ENCODE measurements at places on chromosomes 1 and 21.
A peak's percentile ranks its signal among the peaks of the same experiment; 100 is the strongest.

- no peak for DNase-seq
Observed at GRCh38 chr1:209190591-209191261, 392.8 kb upstream of the CAMK1G start.

GRCh38 chr1:36772647-36773495, 261.4 kb downstream of the GRIK3 start:
- no peak for DNase-seq

DNA sequence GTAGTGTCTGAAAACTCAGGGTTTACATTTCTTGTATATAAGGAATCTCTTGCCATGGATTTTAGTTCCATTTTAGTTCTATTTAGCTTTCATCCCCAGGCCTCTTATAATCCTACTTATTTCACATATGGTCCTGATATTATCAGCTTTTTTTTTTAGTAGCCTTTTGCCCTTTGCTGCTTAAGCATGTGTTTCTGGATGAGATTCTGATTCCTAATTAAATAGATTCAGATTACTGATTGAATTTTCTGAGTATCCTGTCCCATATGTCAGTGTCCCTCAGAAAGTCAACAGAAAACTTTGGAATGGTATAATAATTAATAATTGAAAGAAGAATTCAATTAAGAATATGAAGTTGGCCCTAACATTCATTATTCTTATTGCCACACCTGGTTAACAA, 134.7 kb upstream of the HOOK1 start:
- DNase-seq, result no peak

- DNase-seq, result no peak
Observed at GRCh38 chr1:39420493-39420892, 70.9 kb upstream of the BMP8A start.

DNA sequence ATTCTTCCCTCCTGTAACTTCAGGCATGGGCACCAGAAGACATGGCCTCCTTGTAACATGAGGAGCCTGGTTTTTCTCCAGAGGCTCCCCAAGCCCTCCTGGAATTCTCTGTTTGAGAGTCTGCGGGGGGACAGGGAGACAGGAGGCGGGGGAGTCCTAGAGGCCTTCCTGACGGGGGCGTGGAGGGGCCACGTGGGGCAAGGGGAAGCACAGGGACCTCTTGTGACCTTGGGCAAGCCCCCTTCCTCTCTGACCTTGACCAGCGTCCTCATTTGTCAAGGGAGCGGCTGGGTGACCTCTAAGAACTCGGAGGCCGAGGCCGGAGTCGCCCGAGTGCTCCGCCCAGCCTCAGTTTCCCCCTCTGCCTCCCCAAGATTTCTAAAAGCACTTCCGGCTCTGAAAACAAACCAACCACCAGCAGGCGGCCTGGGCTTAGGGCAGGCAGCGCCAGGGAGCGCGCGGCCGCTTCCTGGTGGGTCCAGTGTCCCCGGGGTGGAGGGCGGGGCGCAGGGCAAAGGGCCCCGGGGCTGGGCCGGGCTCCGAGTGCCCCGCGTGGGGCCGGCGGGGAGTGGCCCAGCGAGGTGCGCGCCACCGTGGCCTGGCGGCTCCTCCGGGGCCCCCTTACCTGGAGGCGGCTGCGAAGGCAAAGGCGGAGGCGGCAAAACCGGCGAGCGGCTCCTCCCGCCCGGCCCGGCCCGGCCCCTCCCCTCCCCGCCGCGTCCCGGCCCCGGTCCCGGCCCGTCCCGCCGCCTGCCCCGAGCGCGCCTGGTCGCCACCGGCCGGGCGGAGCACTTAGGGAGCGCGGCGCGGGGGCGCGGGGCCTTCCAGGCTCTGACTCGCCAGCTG, at the start of gene TMCO4:
TSS of gene TMCO4 (minus strand) at position 687 of the 846 bp plus-strand sequence. CDS start 19,158 bp downstream, outside the sequence.
- peak; percentile 49 for DNase-seq

DNA sequence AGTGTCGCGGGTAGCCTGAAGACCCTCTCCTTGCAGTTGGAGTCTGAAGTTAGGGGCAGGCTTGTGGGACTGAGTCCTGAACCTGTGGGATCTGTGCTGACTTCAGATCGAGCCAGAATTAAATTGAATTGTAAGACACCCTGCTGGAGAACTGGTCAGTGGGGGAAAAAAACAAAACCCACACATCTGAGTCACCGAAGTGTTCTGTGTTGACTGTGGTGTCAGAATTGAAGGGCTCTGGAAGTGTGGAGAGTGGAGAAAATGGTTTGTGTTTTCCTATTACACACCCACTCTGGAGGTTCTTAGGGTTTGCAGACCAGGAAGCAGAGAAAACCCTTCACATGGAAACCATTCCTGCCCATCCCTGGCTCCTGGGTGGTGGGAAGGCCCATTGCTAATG, 209.5 kb upstream of the GALNT2 start:
- no peak for DNase-seq

DNA sequence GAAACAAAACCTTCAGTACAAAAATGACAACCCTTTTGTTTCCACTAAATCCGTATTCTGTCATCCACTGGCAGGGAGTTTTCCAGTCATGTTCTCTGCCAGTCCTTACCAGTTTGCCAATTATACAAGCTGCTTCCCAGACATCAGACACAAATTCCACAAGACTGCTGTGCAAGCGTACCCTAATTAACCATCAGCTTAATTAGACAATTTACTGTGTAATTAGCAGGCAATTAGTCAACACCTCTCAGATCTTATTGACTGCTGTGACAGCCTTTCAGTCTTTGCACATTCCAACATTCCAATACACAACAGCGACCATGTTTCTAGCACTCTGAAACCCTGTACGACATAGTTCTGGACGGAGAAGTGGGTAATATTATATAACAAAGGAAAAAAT, 420.1 kb downstream of the DPYD start:
- DNase-seq, result no peak

DNA sequence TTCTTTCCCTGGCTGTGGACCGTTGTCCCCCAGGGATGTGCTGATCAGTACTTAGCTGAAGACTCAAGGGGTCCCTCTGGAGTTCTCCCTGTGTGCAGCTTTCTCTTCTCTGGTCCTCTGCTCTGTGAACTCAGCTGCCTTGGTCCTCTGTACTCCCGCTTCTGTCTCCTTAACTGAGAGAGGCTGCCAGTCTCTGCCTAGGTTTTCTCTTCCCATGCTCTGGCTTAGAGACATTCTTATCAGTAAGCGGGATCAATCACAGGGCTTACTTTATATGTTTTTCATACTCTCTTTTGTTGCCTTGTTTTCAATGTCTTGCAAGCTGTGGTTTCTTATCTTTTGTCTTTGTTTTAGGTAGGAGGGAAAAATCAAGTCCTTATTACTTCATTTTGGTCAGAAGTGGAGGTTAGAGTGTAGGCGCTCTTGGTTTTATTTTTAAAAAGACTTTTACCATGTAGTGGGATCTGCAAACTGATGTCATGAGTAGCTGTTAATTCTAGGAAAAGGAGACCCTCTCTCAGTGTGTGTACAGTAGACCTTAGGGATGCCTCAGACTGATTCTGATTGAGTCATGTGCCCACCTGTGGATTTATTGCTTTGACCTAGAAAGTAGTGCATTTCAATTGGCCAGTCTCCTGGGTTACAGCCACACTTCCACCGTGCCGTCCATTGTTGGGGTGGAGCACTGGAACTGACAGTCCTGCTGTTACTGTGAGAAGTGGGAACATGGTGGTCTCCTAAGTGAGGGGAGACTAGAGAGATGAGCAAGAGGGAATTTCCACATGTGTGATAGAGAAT, 46.6 kb downstream of the TTC3 start:
- no peak for DNase-seq

GRCh38 chr1:114218361-114219171, 64.9 kb upstream of the SYT6 start:
- no peak for DNase-seq

DNA sequence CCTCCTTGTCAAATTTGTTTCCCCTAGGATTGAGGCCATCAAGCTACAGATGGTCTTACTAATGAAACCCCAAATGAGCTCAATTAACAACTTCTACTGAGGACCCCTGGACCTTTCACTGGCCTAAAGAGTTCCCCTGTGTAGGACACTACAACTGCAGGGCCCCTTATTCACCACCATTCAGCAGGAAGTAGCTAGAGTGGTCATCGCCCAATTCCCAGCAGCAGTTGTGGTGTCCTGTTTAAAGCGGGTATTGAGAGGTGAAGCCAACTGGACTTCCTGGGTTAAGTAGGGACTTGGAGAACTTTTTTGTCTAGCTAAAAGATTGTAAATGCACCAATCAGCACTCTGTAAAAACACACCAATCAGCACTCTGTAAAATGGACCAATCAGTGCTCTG, 1466.9 kb downstream of the KCNT2 start:
- DNase-seq, result no peak

DNA sequence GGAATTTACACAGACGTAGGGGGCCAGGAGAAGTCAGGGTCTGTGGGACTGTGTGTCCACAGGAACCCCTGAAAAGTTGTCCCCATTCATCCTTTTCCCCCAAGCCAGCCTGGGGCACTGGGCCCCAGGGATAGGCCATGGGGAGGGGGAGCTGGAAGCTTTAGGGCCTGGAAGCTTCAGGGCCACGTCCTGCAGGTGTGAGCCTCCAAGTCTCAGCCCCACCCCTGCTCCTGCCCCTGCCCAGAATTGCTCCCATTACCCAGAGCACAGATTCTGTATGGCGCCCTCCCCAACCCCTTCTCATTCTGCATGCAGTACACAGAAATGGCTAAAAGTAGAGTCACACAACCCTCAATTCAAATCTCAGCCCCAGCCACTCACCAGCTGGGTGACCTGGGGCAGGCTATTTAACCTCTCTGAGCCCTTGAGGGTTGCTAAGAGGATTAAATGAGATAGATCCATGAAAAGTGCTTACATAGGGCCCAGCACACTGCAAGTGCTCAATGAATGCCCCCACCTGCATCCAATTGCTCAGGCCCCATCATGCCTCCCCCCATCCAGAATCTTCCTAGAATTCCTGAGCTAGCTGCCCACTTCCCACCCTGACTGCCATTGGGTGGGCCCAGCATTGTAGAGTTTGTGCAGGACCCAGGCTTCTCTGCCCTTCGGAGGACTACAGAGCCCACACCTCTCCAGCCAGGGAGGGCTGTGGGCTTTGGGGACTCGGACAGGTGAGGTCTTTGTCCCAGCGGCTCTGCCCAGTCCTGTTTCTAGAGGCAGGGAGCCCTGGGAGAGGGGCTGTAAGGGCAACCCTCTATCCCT, 6.5 kb downstream of the RAP1GAP start:
- no peak for DNase-seq

DNA sequence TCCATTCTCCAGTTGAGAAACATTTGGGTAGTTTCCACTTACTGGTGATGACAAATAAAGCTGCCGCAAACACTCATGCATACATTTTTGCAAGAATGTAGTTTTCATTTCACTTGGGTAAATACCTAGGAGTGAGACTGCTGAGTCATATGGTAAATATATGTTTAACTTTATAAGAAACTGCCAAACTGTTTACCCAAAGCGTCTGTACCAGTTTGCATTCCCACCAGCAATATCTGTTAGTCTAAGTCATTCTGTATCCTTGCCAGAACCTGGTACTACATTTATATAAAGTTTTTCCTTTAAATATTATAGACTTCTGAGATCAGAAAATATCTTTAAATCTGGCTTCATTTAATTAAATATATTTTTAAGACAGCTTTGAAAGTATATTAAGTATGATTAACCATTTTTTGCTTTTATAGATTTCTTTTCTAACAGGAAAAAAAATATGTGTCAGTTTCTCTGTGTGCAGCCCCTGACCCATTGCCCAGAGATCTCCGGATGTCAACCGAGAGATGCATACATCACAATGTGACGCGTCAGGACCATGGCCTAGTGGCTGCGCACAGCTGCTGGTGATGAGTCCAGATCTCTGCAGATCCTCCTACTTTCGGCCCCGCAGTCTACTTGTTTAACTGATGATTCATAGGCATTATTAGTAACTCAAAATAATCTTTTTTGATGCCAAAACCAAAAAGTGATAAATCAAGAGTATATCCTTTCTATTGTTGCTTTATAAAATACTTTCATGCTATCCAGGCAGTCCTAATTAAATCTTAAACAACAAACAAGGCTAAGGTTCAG, 227.1 kb upstream of the MAP1LC3C start:
- DNase-seq, result no peak

DNA sequence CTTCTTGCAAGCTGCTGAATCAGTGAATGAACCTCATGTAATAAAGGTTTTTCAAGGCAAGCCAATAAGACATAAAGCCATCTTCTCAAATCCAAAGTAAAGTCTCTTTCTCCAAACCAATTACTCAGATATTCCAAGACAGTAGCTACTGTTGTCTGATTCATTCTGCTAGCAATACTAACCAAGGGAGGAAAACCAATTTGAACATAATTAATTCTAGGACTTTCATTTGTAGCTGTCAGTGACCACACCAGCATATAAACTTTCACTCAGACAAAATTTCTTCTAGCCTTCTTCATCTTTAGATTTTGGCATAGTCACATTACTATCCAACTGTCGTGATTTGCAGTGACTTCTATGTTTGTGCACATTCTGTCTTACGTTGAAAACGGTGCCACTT, 10.5 kb upstream of the INTS3 start:
- no peak for DNase-seq

DNA sequence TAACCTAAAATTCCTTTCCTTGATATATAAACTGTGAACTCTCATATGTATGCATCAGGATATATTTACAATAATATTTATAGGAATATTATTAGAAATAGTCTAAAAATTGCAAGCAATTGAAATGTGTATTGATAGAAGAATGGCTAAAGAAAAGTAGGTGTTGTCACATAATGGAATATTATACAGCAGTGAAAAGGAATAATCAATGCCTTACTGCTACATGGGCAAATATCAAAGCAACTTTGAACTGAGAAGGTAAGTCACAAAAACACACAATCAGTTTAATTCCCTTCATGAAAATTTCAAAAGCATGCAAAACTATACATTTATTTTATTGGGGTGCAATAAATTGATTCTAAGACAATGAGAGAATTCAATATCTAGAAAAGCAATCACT, 35.7 kb upstream of the CDC14A start:
- no peak for DNase-seq

GRCh38 chr1:213649373-213649772, 338.4 kb upstream of the PROX1 start:
- no peak for DNase-seq

DNA sequence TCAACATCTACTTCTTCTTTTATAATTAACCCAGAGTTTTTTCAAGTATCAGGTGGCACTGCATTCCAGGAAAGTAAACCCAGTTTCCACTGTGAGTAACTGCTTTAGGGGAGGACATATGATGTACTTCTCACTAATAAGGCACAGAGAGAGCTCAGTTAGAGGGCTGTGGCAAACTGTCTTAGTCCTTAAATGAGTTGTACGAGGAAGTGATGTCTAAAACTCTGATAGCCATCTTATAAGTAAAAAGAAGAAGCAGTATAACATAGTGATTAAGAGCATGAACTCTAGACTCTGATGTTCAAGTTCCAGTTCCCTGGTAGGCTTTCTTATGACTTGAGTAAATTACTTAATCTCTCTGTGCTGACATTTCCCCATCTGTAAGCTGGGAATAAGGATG, 58.7 kb upstream of the PTGS2 start:
- DNase-seq, result no peak
